ENCODE measurements at places on chromosomes 1 and 21. TPM values are rescaled to one million over a fixed set of nuclear protein-coding genes. Genes with fewer than 3 reads are reported as not detected.

GRCh38 chr1:21861602-21862429, 49.8 kb downstream of the LDLRAD2 start:
- peak overlapping the region; percentile 1 for H3K27ac ChIP-seq
- no peaks in the 10 kb centered on the region for H3K4me1 ChIP-seq
- H3K4me3 ChIP-seq: no peak overlapping the region
- no peaks in the 10 kb centered on the region for H3K36me3 ChIP-seq
- peak; percentile 62 for ATAC-seq

DNA sequence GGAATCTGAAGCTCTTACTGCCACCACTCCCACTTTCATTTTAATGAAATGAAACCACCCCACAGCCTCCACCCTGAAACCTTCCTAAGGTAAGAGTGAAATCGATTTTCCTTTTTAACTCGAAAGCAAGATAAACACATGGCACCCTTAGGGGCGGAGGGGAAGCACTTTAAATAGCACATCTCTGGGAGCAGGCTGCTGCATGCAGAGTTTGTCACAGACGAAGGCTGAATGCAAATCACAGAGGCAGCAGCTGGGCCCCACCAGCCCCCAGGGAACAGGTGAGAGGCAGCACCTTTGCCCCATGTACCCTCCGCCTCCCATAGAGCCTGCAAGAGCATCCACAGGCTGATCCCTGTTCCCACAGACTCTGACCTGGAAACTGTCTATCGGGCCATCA, 60.0 kb upstream of the GRIK3 start:
- H3K36me3 ChIP-seq: no peaks in the 10 kb centered on the region
- no peak overlapping the region for H3K27ac ChIP-seq
- H3K27me3 ChIP-seq: peaks cover 82% of the 10 kb centered on the region
- no peaks in the 10 kb centered on the region for H3K4me1 ChIP-seq

The LCK gene
- total RNA-seq: 1.6 TPM

- peak; percentile 54 for ATAC-seq
- H3K27me3 ChIP-seq: no peaks in the 10 kb centered on the region
- H3K27ac ChIP-seq: peak overlapping the region; percentile 81
- H3K4me1 ChIP-seq: no peaks in the 10 kb centered on the region
- H3K4me3 ChIP-seq: no peak overlapping the region
Observed at GRCh38 chr1:168082008-168082876, 54.5 kb downstream of the GPR161 start.

The NECTIN4 gene
- 0.27 TPM for total RNA-seq

GRCh38 chr1:246099570-246099969, 407.5 kb downstream of the SMYD3 start:
- H3K27me3 ChIP-seq: no peaks in the 10 kb centered on the region
- no peak for ATAC-seq
- no peak overlapping the region for H3K27ac ChIP-seq
- no peak overlapping the region for H3K4me3 ChIP-seq

- H3K27ac ChIP-seq: no peak overlapping the region
- H3K4me1 ChIP-seq: no peaks in the 10 kb centered on the region
- no peak overlapping the region for H3K4me3 ChIP-seq
- no peak for ATAC-seq
- H3K27me3 ChIP-seq: no peaks in the 10 kb centered on the region
Observed at GRCh38 chr1:92031281-92032110, 1.7 kb downstream of the EPHX4 start.

The USH2A gene
- total RNA-seq: 0.39 TPM

GRCh38 chr1:161012420-161012819, 8.5 kb downstream of the F11R start:
- H3K36me3 ChIP-seq: no peaks in the 10 kb centered on the region
- no peak overlapping the region for H3K4me3 ChIP-seq
- H3K4me1 ChIP-seq: no peaks in the 10 kb centered on the region
- H3K27me3 ChIP-seq: no peaks in the 10 kb centered on the region

The VWA5B1 gene
- total RNA-seq: 0.12 TPM

DNA sequence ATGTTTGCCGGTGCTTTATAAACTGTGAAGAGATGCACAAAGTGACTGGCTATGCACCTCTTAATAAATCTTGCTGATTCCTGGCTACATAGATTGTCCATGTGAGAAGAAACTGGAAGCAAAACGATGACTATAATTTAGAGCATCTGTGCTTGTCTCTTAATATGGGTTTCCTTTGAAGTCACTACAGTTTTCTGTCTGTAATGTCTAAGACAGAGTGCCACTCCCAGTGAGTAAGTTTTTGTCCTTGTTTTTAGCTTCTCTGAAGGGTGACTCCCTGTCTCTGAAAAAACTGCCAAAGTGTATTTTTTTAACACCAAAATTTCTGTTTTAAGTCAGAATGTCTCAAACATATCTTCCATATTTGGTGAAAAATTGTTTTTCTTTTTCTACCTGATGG, 175.1 kb downstream of the FASLG start:
- H3K4me3 ChIP-seq: no peak overlapping the region
- H3K27me3 ChIP-seq: no peaks in the 10 kb centered on the region
- no peak overlapping the region for H3K27ac ChIP-seq

DNA sequence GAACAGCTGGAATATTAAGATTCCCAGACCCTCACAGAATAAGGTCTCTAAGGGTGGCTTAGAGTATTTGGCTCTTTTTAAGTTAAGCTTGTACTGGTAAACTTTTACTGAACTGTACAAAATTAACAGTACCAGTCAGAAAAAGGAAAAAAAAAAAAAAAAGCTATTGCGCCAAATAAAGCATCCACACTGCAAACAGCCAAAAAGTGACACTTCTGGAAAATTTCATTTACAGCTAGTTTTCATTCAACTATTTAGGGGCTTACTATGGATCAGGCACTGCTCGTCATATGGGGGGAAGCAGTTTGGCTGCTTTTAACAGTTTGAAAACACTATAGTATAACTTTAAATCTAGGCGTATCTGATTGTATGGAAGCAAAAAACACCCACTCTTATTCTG, 139.6 kb downstream of the EIF4G3 start:
- peaks cover 52% of the 10 kb centered on the region for H3K4me1 ChIP-seq
- H3K36me3 ChIP-seq: no peaks in the 10 kb centered on the region
- no peak for ATAC-seq
- H3K27me3 ChIP-seq: no peaks in the 10 kb centered on the region

DNA sequence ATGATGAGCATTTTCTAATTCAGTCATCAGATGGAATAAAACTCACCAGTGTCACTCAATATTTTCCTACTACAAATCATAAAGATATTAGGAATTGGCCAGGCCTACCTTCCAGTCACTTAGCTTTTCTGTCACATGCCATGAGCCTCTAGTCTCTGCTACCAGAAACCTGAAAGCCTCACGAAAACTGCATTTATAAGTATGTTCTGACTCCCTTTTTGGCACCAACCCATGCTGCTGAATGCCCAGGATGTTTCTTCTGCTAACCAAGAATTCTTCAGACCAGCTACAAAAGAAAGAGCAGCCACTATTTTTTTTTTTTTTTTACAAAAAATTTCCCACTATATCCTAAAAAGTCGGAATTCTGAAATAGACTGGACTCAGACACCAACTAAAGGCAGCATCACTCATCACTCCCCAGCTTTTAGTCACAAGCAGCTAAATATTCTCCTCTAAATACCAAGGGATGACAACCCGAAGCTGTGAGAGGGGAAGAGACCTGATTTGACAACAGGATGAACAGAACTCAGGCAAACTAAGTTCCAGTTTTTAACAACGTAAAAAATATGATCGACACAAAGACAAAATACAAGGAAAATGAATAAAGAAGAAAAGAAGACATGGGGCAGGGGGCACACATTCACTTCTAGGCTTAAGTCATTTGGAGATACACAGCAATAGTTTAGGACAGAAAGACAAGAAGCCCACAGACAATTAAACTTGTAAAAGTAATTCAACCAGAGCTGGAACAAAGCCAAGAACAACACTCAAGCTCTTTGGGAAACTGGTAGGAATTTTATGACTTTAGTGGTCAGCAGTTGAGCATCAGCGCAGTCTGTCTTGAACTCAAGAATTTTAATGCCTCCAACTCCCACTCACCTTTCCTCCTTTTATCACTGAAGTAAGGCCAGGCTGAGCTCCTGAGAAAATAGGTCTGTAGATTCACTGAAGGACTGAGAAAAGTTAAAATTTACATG, 1.7 kb downstream of the DCAF8 start:
- ATAC-seq: no peak
- H3K4me3 ChIP-seq: peak overlapping the region; percentile 85
- peaks cover 22% of the 10 kb centered on the region for H3K4me1 ChIP-seq
- no peaks in the 10 kb centered on the region for H3K27me3 ChIP-seq
- H3K27ac ChIP-seq: peak overlapping the region; percentile 96

GRCh38 chr1:58768971-58769808, 14.7 kb downstream of the JUN start:
- H3K36me3 ChIP-seq: no peaks in the 10 kb centered on the region
- no peaks in the 10 kb centered on the region for H3K27me3 ChIP-seq
- H3K4me1 ChIP-seq: peaks cover 11% of the 10 kb centered on the region
- H3K27ac ChIP-seq: no peak overlapping the region
- no peak overlapping the region for H3K4me3 ChIP-seq

- no peaks in the 10 kb centered on the region for H3K36me3 ChIP-seq
- no peak for ATAC-seq
- H3K4me3 ChIP-seq: no peak overlapping the region
- H3K27ac ChIP-seq: no peak overlapping the region
- no peaks in the 10 kb centered on the region for H3K4me1 ChIP-seq
Observed at GRCh38 chr1:245710961-245711903, 556.4 kb downstream of the KIF26B start.

GRCh38 chr1:82934074-82934473, 1064.9 kb downstream of the TTLL7 start:
- H3K4me3 ChIP-seq: no peak overlapping the region
- no peaks in the 10 kb centered on the region for H3K4me1 ChIP-seq
- H3K27me3 ChIP-seq: no peaks in the 10 kb centered on the region

DNA sequence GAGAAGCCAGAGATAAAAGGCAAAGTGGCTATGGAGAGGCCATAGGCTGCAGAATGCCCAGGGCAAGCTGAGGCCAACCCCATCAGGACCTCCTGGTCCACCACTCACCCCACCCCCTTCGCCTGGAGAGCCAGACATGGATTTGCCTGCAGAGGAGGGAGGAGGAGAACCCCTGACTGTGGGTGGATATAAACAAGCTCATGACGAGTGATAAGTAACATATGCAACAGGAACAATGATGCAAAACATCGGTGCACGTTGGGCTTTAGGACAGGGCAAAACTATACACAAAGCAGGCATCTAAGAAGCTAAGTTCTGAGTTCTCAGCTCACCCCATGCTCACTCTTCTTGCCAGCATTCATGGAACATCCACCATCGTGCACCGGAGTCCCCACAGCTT, 150.3 kb downstream of the ETS2 start:
- H3K36me3 ChIP-seq: no peaks in the 10 kb centered on the region
- no peak overlapping the region for H3K27ac ChIP-seq
- ATAC-seq: no peak

GRCh38 chr21:37358397-37358796, 8.2 kb upstream of the DYRK1A start:
- H3K4me1 ChIP-seq: no peaks in the 10 kb centered on the region
- no peaks in the 10 kb centered on the region for H3K36me3 ChIP-seq
- peak; percentile 28 for ATAC-seq
- H3K27me3 ChIP-seq: peaks cover under 1% of the 10 kb centered on the region

The TRIM67 gene
- total RNA-seq: 0.04 TPM

DNA sequence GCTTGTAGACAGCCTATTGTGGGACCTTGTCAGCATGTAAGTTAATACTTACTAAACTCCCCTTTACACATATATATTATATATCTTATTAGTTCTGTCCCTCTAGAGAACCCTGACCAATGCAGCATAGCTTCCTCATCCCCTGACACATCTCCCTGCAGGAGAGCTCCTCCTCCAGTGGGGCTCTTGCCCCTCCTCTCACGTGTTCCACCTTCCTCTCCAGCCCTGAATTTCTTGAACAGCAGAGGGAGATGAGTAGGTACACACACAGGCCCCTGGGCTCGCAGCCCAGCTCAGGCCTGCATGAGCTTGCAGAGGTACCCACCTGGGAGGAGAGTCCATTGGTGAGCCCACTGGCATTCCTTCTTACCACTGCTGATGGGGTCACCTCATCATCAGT, 27.3 kb upstream of the GOLT1A start:
- H3K36me3 ChIP-seq: no peaks in the 10 kb centered on the region
- no peak for ATAC-seq
- no peak overlapping the region for H3K4me3 ChIP-seq
- H3K27ac ChIP-seq: no peak overlapping the region

- no peaks in the 10 kb centered on the region for H3K27me3 ChIP-seq
- H3K27ac ChIP-seq: no peak overlapping the region
- no peaks in the 10 kb centered on the region for H3K4me1 ChIP-seq
- no peak for ATAC-seq
Observed at GRCh38 chr1:64839261-64839660, 94.4 kb downstream of the RAVER2 start.

- no peak for ATAC-seq
- H3K27me3 ChIP-seq: no peaks in the 10 kb centered on the region
- no peaks in the 10 kb centered on the region for H3K36me3 ChIP-seq
- no peak overlapping the region for H3K4me3 ChIP-seq
Observed at GRCh38 chr1:24126018-24126671, 14.2 kb upstream of the MYOM3 start.

DNA sequence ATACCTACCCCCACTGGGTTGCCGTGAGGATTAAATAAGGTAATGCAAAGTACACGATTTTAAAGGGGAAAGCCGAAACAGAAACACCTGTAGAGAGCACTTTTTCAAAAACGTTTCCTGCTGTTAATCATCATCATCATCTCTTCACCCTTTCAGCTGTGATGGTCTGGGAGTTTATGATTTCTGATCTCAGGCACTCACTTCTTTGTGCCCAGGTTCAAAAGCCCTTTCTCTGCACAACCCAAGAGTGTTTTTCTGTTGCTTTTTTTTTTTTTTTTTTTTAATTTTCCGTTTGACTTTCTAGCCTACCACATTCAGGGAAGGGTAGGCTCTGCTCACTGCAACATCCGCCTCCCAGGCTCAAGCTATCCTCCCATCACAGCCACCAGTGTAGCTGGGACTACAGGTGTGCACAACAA, 936 bp upstream of the UBXN11 start:
- ATAC-seq: no peak
- no peaks in the 10 kb centered on the region for H3K36me3 ChIP-seq
- H3K4me1 ChIP-seq: no peaks in the 10 kb centered on the region
- peaks cover 3% of the 10 kb centered on the region for H3K27me3 ChIP-seq
- H3K27ac ChIP-seq: no peak overlapping the region

The RNF186 gene
- total RNA-seq: not detected

- H3K27me3 ChIP-seq: no peaks in the 10 kb centered on the region
- no peak for ATAC-seq
- no peak overlapping the region for H3K27ac ChIP-seq
- peaks cover 3% of the 10 kb centered on the region for H3K36me3 ChIP-seq
- H3K4me1 ChIP-seq: no peaks in the 10 kb centered on the region
- H3K4me3 ChIP-seq: no peak overlapping the region
Observed at GRCh38 chr1:230957580-230957989, 21.1 kb downstream of the TTC13 start.

GRCh38 chr1:97170300-97170699, 448.7 kb downstream of the PTBP2 start:
- H3K36me3 ChIP-seq: no peaks in the 10 kb centered on the region
- H3K27me3 ChIP-seq: no peaks in the 10 kb centered on the region
- no peak overlapping the region for H3K27ac ChIP-seq
- no peak overlapping the region for H3K4me3 ChIP-seq

The S100A10 gene
- 57.6 TPM for total RNA-seq

The ANKRD65 gene
- total RNA-seq: 9.1 TPM

GRCh38 chr1:103112546-103112945, 4.2 kb upstream of the COL11A1 start:
- no peaks in the 10 kb centered on the region for H3K36me3 ChIP-seq
- no peak overlapping the region for H3K4me3 ChIP-seq
- H3K27ac ChIP-seq: no peak overlapping the region
